ENCODE measurements at places on chromosomes 7 and 10.
A peak's percentile ranks its signal among the peaks of the same experiment; 100 is the strongest.

GRCh38 chr7:36487756-36488336 lies 98.2 kb downstream of the ANLN start:
- peak; percentile 16 for DNase-seq

DNA sequence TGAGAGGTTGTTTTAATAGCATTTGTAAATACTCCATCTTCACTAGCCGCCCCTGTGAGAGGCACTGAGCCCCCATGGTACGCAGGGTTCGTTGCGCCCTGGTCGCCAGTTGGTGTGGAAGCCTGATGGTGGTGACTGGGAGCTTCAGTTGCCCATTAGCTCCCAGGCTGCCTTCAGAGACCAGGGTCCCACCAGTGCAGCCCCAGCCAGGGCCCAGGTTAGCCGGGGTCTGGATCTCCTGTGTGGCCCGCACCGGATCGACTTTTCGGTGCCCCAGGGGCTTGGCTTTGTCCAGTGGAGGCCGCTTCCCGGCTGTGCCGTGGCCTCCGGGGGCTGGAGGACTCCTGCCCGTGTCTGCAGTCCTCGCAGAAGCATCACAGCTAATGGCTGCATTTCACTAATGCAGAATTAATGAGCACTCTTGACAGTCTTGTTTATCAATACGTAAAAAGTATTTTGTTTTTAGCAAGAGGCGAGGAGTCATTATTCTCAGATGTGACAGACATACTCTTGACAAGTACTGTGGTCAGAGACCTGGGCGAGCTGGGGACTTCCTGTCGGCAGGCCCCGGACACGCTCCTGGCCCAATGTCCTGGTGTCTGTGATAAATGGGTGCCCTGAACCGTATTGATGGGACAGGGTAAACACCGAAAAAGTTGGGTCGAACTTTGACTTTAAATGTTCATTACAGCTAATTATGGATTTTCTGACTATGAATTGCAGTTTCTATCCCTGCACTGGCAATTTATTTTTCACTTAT lies 99.8 kb downstream of the NKX6-2 start:
- DNase-seq: no peak

DNA sequence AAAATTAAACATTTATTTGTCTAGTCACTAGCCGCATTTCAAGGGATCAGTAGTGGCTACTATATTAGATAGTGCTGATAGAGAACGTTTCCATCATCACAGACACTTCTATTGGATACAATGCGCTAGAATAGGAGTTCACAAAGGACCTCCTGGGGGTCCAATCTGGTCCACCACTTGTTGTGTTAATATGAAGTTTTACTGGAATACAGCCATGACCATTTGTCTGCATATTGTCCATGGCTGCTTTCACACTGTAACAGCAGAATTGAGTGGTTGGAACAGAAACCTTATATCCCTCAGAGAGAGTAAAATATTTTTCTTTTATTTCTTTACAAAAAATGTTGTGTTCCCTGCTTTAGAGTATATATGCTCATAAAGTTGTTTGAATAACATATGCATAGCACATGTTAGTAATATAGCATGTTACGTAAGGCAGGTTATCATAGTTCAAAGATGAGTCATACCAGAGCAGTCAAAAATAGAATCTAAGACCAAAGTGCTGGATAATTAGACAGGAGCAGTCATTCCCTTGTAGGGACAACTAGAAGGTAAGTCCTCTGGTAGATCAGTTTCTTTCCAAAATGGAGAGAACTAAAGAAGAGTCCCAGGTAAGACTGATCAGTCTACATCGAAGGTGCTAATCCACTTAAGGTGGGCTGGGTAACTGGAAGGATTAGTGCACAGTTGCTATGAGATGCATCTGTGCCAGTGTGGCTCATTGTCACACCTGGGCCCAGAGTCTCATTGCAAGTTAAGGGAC lies 14.9 kb downstream of the BZW2 start:
- no peak for DNase-seq

DNA sequence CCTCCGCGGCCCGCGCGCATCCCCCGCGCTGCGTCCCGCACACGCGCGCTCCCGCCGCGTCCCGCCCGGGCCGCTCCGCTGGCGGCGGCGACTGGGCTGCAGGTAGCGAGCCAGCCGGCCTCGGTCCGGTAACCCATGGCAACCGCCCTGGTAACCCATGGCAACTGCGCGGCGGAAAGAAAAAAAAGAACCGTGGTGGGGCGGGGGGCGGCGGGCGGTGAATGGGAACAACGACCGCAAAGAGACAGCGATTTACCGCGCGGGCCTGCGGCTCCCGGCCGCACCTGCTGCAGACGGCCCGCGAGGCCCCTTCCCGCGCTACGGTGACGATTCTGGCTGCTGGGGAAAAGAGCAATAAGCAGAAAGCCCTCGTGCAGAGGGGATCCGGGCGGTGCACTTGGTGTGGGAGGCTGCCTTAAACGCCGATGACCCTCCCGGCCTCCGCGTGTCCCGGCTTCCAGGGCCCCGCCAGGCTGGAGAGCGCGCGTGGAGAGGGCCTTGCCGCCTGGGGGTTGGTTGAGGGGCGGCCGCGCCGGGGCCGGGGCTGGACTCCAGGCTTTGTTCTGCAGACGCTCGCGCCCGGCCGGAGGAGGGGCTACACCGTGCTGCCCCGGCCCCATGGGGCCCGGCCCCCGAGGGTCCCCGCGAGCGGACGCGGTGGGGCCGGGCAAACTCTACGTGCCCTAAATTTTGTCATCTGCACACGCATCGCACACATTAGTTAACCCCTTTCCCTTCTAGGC lies 84.7 kb downstream of the SNX10 start:
- peak; percentile 47 for DNase-seq

All from stimulated activated naive CD8-positive, alpha-beta T cell treated with anti-CD3 and anti-CD28 coated beads, Interleukin-15, Interleukin-2, amounts not matched to agents 100 U/mL and 50 U/mL, for 24 hours (primary cell).